ENCODE measurements at places on chromosomes 1 and 21.

- peak; percentile 85 for DNase-seq
Measured at GRCh38 chr1:83860490-83861221, 138.3 kb downstream of the TTLL7 start.

DNA sequence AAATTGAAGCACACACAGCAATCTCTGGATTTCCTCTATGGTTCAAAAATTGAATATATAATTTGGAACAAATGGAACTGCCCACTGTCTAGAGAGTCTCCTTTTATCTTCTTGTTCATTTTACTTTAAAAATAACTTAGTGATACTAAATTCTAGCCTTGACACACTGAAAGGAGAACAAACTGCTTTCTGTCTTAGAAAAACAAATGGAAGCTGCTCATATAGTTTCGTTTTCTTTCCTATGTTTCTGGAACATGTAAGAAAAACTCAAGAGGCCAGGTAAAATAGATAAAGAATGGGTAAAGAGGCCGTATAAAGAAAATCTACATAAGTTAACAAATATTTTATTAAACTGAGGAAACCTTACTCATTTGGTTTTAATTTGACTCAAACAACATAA, 332.7 kb downstream of the NEGR1 start:
- DNase-seq, result no peak

- no peak for DNase-seq
Measured at GRCh38 chr21:24310788-24311187, 1296.5 kb downstream of the MRPL39 start.

GRCh38 chr1:54081306-54082270, 28.2 kb downstream of the TCEANC2 start:
- DNase-seq, result peak; percentile 76

- DNase-seq, result no peak
Measured at GRCh38 chr1:29828526-29829447, 592.5 kb downstream of the PTPRU start.

DNA sequence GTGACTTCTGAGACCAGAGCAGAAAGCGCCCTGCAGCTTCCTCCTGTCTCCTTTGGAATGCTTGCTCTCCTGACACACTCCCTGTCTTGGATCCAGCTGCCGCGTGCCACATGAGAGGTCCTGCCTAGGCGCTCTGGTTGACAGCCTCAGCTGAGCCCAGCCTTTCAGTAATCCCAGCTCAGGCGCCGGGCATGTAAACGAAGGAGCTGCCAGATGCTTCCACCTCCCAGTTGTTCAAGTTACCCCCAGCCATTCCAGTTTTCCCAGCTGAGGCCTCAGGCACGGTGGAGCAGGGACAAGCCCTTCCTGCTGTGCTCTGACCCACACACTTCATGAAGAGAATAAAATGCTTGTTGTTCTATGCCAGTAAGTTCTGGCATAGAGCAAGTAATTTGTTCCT, 14.3 kb upstream of the CD34 start:
- DNase-seq, result no peak

DNA sequence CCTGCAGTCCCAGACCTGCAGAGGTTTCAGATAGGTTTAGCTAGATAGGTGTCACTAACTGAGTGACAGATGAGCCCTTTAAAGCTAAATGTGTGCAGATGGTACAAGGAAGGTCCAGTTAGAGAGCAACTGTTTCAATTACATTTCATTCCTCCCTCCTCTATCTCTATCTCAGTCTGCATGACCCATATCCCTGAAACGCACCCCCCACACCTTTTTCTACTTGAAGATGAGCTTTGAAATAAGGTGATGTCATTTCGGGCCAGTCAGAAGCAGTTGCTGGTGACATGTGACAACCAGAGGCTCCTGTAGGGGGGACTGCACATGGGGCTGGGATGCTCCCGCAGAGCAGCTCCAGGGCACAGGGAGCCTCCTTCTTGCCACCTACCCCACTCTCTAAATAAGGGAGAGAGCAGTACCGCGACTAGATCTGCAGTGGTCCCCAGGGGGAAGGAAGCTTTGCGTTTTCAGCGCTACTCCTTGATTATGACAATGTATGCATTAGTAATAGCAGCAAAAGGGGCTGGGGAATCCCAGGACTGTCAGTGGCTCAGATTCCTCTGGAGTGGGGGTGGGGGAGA, 4.3 kb downstream of the ATP8B2 start:
- DNase-seq, result peak; percentile 51

- DNase-seq, result no peak
Measured at GRCh38 chr1:199678771-199679170, 348.7 kb upstream of the NR5A2 start.

GRCh38 chr1:248788327-248788726, 32.8 kb upstream of the LYPD8 start:
- no peak for DNase-seq

DNA sequence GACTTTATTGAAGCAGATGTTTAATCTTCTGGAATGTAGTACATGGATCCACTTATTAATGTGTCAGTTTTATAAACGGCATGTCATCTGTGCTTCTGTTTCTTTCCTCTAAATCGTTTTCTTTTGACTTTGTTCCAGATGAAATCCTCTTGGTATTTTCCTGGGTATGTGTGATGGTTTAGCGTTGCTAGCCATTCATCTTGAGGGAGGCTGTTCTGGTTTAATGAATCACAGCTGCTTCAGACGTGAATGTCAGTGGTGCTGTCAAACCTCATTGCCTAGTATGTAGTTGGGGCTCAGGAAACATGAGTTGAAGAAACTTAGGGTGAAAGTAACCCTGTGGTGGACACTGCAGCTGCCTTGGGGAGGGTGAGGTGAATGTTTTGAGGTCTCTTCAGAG, 33.2 kb downstream of the KCNK1 start:
- DNase-seq, result no peak

GRCh38 chr21:34552360-34553098, 40.5 kb upstream of the KCNE1 start:
- no peak for DNase-seq

DNA sequence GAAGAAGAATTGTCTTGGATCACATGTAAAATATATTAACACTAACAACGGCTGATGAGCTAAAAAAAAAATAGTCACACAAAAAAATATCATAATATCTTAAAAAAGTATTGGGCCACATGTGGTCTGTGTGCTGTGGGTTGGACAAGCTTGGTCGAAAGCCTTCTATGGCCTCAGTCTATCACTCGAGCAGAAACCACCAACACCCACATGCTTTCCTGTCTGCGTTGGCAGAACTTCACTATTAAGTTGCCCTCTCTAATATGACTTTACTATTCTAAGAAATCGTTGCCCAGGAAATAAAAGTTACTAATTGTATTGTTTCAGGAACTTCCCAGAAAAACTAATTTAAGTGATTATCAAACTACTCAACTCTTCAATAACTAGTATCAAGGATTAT, 28.2 kb upstream of the ETS2 start:
- no peak for DNase-seq

DNA sequence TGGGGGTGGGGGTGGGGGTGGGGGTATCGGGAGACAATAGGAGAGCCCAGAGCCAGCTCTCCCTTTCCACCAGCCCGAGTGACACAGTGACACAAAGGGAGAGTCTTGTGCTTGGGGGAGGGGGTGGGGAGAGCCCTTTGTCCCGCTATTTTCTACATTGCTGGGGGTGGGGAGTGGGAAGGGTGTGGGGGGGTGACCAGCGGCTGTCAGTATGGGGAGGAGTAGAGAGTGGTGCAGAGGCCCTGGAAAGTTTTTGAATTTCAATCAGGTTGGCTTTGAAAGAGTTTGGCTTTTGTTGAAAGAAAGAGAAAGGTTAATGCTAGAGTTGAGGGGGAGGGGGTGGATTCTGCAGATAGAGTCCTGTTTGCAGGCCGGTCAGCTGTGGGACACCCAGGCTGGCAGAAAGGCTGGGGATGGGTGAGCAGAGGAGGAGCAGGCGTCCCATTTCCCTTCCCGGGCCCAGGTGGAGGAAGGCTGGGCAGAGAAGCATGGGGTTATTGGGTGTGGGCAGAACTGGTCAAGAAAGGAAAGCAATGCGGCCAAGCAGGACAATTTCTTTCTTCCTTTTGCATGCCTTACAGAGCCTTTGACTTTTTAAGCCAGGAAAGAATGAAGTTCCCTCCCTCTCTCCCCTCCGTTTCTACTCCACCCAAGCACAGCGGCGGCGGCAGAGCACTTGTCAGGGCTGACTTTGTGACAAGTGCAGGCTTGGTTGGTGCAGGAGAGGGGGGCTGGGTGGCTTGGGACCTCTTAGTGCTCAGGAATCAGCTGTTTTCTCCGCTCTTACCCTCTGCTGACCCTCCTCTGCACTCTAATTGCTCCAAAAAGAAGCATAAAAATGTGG, 96.2 kb downstream of the RNF220 start:
- DNase-seq, result no peak

DNA sequence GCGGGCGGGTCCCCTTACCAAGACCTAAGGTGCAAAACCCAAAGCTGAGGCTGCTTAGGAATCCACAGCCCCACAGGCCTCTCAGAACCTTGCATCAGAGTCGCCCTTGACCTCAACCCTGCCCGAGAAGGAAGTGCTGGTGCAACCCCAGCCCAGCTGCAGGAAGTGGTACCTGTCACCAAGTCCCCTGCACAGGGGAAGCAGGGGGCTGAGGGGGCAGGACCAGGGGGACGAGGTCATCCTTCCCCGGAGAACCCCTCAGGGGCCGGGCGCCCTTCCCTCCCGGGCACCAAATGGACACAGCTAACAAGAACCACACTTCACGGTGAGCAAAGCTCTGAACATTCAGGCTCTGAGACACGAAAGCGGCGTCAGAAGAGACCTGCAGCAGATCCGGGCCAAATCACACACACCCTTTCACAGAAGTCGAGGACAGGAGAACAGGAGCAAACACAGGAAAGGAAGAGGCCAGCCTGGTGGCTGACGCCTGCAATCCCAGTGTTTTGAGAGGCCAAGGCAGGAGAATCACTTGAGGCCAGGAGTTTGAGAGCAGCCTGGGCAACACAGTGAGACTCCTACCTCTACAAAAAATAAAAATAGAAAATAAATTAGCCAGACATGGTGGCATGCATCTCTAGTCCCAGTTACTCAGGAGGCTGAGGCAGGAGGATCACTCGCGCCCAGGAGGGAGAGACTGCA, 6.4 kb downstream of the ITGB2 start:
- DNase-seq, result peak; percentile 65

DNA sequence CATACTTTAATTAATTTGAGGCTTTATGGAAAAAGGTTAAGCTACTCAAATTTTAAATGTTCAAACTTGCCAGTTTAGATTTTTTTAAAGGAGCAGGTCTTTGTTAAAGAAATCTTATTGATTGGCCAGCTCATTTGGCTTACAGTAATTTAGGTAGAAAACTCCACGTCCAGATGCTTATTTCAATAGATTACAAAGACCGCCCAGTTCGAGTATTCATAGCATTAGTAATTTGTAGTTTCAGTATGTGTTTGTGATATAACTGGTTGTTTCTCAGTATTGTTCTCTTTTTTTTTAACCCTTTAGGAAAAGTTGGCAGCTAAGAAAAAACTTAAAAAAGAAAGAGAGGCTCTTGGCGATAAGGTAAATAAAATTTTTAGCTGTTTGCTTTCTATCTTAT, 1.6 kb downstream of the RPF1 start:
- DNase-seq, result no peak

GRCh38 chr1:58440696-58441095, 105.8 kb downstream of the OMA1 start:
- DNase-seq, result no peak

GRCh38 chr1:217721692-217722091, 90.5 kb downstream of the SPATA17 start:
- no peak for DNase-seq

DNA sequence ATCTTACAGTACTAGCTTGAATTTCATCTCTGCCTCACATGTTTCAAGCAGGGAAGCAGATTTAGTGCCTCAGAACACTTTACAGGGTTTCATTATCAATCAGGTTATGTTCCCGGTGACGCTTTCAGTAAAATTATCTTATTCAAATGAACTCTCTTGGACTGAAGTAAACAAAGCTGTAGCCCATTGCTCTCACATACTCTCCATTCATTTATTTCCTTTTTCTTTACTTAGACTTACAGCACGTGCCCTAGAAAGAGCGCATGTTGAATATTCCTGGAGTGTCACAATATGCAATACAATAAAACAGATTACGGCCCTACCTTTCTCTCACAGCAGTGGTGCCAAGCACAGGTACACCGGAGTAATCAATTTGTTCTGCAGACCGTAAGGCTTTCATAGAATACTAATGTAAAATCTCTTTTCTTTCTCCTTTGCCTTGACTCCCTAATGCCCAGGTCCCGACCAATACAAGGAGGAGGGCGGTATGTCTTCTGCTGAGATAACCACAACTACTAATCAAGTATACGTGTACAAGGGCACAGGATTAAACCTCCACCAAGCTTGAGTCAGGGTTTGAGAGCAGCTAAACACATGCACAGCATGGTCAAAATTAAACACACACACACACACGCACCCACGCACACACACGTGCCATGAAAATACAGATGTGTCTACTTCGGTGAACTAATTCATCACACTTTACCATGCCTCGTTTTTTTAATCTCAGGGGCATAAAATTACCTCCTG, 62.8 kb downstream of the NRIP1 start:
- no peak for DNase-seq

GRCh38 chr1:17189632-17189990, 15.3 kb upstream of the PADI1 start:
- no peak for DNase-seq

- DNase-seq, result no peak
Measured at GRCh38 chr1:116739371-116740012, 14.7 kb upstream of the CD2 start.

DNA sequence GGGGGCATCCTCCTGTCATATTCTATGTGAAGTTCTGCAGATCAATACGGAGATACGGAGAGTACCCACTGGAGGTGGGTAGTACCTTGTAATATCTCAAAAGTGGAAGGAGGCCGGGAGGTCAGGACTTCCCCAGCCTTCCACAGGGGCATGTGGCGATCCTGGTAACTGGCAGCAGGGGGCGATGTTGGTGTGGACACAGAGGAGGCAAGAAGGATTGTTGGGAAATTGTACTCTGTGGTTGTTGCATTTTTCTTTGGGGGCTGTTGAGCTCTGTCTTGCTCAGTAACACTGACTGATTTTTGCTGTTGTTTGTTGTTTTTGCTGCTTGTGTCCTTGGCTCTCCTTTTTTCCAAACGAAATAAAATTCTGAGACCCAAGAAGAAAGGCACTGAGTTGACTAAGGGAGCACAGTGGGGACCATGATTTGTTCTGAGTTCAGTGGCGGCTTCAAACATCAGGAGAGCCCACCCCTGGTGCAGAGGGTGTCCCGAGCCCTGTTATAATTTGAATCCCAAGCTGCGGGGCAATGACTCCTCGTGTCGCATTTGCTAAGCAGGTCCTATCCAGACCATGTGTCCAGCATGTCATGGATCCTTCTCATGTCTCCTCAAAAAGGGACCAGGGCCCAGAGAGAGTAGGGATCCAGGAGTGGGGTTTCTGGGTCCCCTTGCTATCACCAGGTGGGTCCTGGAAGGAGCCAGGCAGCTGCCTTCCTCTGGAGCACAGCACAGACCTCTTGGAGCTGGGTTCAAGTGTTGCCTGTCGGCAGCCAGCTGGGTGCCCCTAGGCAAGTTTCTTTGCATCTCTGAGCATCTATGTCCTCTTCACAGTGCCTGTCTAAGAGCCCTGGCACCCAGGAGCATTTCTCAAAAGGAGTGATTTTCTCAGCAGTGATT, 22.8 kb downstream of the LHX4 start:
- peak; percentile 87 for DNase-seq

- DNase-seq, result no peak
Measured at GRCh38 chr1:46528297-46528955, 23.0 kb downstream of the KNCN start.

All from activated CD4-positive, alpha-beta T cell treated with anti-CD3 and anti-CD28 coated beads for 48 hours (primary cell).